ENCODE measurements at places on chromosomes 16 and 17.
A peak's percentile ranks its signal among the peaks of the same experiment; 100 is the strongest.

DNA sequence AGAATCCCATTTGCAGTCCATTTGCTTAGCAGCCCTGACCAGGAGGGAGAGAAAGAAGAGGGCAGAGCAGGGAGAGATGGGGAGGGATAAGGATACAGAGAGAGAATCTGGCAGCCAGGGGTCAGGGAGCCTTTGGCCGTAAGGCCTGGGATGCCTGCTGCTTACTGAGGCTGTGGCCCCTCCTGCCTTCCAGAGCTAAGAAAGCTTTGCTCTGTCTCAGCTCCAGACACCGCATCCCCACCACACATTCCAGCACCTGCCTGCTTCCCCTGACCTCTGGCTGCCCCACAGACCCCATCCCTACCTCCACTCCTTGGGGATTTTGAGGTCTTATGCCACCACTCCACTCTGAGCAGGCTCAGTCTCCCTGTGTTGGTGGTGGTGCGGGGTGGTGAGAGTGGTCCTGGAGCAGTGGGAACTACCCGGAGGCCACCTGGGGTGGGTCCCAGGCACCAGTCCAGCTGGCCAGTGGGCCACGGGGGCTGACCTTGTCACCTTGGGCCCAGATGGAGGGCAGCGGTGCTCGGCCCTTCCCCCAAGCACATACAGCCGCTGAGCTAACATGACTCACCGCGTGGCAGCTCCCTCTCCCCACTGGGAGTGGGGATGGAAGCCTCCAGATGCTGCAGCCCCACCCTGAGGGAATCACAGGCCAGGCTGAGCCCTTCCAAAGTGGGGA lies 58.3 kb downstream of the RAI1 start:
- DNase-seq = no peak

DNA sequence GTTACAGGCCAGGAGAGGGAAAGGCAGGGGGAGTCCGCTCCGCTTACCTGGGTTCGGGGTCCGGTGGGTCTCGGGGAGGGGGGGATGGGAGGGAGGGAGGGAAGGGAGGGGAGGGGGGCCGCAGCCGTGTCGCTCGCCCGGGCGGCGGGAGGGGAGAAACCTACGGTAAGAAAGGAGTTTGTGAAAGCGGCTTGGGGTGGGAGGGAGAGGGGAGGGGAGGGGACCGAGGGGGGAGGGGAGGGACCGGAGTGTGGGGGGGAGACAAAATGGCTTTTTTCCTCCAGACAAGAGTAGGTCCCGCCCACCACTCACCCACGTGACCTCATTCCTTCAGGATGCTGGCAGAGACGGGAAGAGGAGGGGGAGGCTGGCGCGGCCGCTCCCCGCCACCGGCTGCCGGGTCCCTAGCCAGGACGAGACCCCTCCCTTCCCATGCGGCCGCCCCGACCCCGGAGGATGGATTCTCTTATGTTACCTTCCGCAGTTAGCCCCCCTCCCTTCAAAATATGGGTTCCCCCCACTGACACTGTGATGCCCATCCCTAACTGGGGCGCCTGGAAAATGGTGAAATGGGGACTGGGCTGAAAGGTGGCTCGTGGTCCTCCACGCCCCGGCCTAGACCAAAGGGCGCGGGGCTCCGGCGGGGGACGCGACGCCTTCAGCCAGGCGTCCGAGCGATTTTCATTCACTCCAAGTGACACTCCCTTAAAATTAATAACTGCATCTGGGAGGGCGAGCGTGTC lies at the start of gene PCGF2:
PCGF2 (minus strand) TSS at position 188 of the 743 bp plus-strand sequence. CDS start 7,934 bp downstream, outside the sequence.
- peak; percentile 98 for DNase-seq

- no peak for DNase-seq
Observed at GRCh38 chr17:680529-680928, 34.1 kb downstream of the VPS53 start.

GRCh38 chr17:78993981-78994671 lies 14.4 kb upstream of the LGALS3BP start:
- DNase-seq = peak; percentile 41

- no peak for DNase-seq
Observed at GRCh38 chr16:87602821-87603683, 744 bp downstream of the JPH3 start.

- no peak for DNase-seq
Observed at GRCh38 chr16:3637371-3637923, 17.0 kb upstream of the DNASE1 start.

GRCh38 chr16:84312783-84313382 lies 18.2 kb downstream of the WFDC1 start:
- DNase-seq = no peak

- DNase-seq = no peak
Observed at GRCh38 chr17:78781893-78782304, at the start of gene CYTH1. TSS of gene CYTH1 (minus strand) at chr17:78782273. CDS start at chr17:78782223, 50 bp downstream.

GRCh38 chr17:40314584-40314956 lies 5.6 kb downstream of the RARA start:
- peak; percentile 96 for DNase-seq
